ENCODE measurements at places on chromosomes 12 and 14.

GRCh38 chr14:97056086-97056485 is 258.9 kb downstream of the VRK1 start:
- DNase-seq = peak; percentile 73

GRCh38 chr12:125233319-125233718 is 168.1 kb downstream of the AACS start:
- no peak for DNase-seq

DNA sequence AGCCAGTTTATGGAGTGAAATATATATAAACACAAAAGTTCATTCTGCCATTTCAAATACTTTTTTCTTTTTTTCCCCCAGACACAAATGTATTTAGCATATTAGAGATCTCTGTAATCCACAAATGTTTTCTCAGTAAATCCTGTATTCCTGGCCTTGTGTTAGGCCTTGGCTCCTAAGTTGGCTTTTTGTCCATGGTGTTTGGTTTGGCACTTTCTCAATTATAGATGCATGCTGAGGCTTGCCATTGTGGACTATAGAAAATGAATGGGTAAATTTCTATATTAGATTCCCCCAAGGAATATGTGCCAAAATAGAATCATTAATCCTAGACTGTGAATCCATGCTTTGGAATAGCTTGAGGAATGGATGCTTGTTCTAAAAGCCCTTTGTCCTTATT is 17.0 kb downstream of the RIC8B start:
- DNase-seq = peak; percentile 88

DNA sequence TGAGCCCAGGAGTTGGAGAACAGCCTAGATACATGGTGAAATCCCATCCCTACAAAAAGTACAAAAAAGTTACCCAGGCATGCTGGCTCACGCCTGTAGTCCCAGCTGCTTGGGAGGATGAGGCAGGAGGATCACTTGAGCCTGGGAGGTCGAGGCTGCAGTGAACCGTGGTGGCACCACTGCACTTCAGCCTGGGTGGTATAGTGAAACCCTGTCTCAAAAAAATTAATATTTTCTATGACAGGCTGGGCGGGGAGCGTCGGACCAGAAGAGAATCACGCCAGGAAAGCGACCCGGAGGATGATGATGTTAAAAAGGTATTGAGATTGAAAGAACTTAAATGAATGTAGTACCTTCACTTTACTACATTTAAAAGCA is 2.1 kb downstream of the PNN start:
- DNase-seq = no peak

GRCh38 chr12:34097213-34097612 is 74.9 kb downstream of the ALG10 start:
- DNase-seq = no peak

DNA sequence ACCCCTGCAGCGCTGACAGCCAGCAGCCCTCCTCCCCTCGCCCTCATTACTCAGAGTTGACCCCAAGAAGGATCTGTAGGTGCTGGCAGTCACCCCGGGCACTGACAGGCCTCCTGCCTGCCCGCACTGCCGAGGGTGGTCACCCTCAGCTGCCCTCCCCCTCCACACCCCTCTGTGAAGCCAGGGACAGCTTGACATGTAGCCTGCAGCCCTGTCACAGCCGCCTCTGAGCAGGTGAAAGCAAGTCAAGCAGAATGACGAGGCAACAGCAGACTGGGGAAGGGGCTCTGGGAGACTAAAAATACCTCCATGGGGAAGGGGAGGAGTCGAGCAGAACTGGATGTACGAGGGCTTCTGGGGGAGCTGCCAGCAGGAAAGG is 178.1 kb downstream of the DPF3 start:
- DNase-seq = no peak

GRCh38 chr12:105229371-105229770 is 6.6 kb downstream of the APPL2 start:
- no peak for DNase-seq

- DNase-seq = no peak
Measured at GRCh38 chr12:42484996-42485395, 104.5 kb downstream of the PRICKLE1 start.

GRCh38 chr12:82866227-82866775 is 179.6 kb downstream of the TMTC2 start:
- no peak for DNase-seq

- no peak for DNase-seq
Measured at GRCh38 chr12:14723763-14724162, 27.4 kb upstream of the GUCY2C start.

- no peak for DNase-seq
Measured at GRCh38 chr12:51218607-51219161, 822 bp upstream of the POU6F1 start.

GRCh38 chr12:124296295-124296915 is 1.5 kb downstream of the RFLNA start:
- no peak for DNase-seq

GRCh38 chr14:38121320-38122020 is 86.2 kb upstream of the SSTR1 start:
- DNase-seq = no peak

GRCh38 chr12:45354399-45354798 is 138.5 kb downstream of the ANO6 start:
- no peak for DNase-seq

DNA sequence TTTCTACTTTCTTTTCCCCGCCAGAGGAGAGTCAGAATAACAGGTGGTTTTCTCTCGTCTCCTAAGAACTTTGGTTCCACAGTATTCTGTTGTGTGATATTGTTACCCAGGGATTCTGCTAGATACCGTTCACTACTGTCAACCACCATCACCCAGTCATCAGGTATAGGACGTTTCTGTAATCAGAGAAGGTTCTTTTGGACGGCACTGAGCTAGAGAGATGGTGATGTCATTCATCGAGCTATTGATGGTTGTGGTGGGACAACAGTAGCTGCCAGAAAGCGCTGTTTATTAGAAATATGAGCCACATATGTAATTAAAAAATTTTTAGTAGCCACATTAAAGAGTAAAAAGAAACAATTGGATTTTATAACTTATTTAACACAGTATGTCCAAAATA is 17.0 kb downstream of the ERC1 start:
- DNase-seq = no peak

GRCh38 chr12:132065609-132066344 is 78.3 kb downstream of the DDX51 start:
- no peak for DNase-seq

GRCh38 chr12:103840462-103840875 is 565 bp downstream of the NT5DC3 start:
- DNase-seq = no peak
